ENCODE measurements at places on chromosomes 12 and 14.

DNA sequence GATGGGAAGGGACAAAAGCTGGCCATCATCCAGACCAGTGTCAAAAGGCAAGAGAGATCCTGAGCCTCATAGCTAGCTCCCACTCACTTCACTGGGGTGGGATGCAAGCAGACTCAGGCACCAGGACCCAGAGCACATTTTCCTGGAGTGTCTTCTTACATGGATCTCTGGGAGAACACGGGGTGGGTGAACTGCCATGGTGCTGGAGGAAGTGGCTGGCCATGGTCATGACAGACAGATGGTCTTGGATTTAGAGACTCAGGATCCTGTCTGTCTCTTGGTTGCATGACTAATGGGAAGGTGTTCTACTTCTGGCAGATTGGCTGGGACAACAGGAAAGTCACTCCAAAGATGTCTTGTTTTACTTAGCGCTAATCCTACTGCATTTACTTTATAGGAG is 311.5 kb downstream of the ATP23 start:
- no peak for DNase-seq

GRCh38 chr14:96964726-96965415 is 167.7 kb downstream of the VRK1 start:
- DNase-seq = no peak

DNA sequence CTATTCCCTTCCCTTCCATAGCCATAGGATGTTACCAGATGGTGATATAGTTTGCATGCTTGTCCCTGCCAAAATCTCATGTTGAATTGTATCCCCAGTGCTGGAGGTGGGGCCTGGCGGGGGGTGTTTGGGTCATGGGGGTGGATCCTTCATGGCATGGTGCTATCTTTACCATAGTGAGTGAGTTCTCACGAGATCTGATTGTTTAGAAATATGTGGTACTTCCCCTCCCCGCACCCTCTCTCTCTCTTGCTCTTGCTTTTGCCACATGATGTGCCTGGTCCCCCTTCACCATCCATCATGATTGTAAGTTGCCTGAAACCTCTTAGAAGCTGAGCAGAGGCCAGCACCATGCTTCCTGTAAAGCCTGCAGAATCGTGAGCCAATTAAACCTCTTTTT is 181.3 kb downstream of the CAND1 start:
- no peak for DNase-seq

- DNase-seq = peak; percentile 27
Measured at GRCh38 chr12:96219700-96220206, 25.6 kb downstream of the ELK3 start.

DNA sequence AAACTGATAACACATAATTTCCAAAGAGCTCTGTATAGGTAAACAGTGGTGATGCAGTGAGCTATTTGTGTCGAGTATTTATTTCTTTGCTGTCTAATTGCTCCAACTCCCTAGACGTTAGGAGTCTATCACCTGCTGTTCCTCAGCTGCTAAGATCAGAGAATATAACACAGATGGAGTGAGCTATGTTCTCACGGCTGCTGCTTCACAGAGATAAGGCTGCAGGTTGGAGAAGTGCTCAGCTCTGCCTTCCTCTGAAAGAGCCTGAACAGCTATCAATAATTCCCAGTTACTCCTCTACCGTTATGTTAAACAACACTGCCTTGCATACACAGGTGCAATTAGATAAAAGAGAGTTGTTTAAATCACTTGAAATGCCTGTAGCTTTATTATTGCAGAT is 103.2 kb upstream of the MDGA2 start:
- DNase-seq = no peak

GRCh38 chr14:52051871-52052270 is 17.0 kb downstream of the NID2 start:
- DNase-seq = no peak

- no peak for DNase-seq
Measured at GRCh38 chr12:52630599-52631200, 12.3 kb upstream of the KRT73 start.

DNA sequence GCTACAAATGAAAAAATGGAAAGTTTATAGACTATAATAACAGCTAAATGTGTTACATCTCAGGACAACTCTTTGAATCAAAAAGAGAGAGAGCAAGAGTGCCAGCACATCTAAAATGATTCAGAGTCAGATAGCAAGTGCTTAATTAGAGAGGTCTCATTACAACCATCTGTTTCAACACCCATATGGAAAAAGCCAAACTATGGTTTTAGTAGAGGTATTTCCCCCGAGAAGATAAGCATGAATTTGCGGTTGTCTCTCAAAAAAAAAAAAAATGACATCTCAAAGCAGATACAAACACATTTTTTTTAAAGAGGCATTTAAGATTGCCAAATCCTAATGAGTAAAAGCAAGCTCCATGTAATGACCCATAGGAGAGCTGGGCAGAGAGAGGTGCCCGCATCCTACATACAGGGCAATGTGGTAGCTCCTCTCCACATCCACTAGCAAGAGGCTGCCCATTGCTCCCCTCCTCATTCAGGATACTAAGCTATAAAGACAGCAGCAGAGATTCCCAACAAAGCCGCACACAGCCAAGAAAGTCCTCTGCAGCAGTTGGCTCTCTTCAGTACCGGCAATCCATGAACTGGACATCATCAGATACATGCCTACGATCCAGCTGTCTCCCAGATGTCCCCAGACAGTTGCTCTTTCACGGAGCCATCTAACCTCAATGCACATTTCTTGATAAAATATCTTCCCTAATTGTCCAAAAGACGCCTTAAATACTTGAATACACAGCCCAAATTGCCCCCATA is 100.4 kb downstream of the EFCAB11 start:
- DNase-seq = no peak

GRCh38 chr12:100127766-100128511 is 14.7 kb downstream of the BLTP3B start:
- DNase-seq = no peak

GRCh38 chr14:21160061-21160610 is 4.3 kb upstream of the OR5AU1 start:
- DNase-seq = no peak

- DNase-seq = no peak
Measured at GRCh38 chr14:71130491-71131179, 223.4 kb downstream of the PCNX1 start.

GRCh38 chr14:32481707-32482106 is 152.6 kb downstream of the AKAP6 start:
- no peak for DNase-seq

DNA sequence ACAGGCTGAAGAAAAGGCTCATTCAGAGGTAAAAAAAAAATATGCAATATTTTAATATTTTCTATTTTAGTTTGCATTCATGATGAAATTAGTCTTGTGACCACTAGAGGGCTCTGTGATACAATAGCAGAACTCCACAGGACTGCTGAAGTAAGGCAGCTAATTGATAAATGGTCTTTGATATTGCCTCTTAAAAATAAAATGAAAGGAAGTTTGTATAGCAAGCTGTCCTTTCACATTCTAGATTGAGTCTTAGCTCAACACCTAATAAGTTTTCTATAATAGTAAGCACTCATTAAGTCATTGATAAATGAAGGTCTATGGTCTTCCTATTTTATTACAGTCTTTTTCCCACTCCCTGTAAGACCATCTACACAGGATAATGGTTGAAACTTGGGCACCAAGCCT is 315.7 kb downstream of the NAV3 start:
- no peak for DNase-seq

DNA sequence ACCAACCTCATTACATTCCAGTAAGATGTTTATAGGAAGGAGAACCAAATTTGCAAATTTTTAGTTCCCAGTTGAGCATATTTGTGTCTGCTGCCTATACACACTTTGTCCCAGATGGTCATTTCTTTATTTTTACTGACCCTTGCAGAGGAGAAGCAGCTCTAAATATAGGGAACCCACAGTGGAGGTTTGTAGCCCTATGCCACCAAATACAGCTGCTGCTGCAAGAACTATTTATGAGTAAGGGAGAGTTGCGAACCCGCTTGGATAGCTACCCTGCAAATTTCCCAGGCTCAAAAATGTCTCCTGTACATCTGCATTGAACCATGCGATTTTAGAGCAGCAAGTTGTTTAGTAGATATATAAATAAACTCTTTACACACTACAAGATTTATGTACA is 48.2 kb downstream of the NAV3 start:
- DNase-seq = no peak

Data from esophagus squamous epithelium (tissue), 5 donors.